ENCODE measurements at places on chromosomes 4 and X.

- DNase-seq: no peak
Observed at GRCh38 chr4:87068583-87069021, 133.8 kb downstream of the AFF1 start.

GRCh38 chr4:36168127-36168878 is 76.0 kb downstream of the ARAP2 start:
- no peak for DNase-seq

DNA sequence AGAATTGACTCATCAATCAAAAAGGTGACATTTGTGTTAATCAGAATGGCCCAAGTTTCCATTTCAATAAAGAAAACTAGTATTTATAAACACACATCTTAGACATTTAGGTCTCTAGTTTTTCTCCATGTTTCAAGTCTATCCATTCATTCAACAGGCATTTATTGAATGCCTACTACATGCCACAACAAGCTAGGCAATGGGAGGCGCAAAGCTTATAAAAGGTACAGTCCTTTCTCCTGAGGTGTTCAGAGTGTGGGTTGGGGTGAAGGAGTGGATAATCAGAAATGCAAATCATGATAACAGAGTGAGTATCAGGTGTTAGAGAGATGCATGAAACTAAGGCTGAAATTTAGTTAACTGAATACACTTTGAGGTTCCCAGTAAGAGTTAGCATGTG is 78.0 kb downstream of the HCCS start:
- DNase-seq: no peak

GRCh38 chr4:182695842-182696241 is 221.3 kb downstream of the DCTD start:
- DNase-seq: no peak

Measured in vagina (tissue), 2 donors.